ENCODE measurements at places on chromosomes 3 and 15.

GRCh38 chr15:94230431-94230882 lies 904 bp upstream of the MCTP2 start:
- DNase-seq, result no peak

- no peak for DNase-seq
Measured at GRCh38 chr3:118742760-118743159, 291.9 kb downstream of the IGSF11 start.

GRCh38 chr3:138946663-138947494 lies at the start of the genes FOXL2 and FOXL2NB:
TSS of gene FOXL2 (minus strand) at chr3:138947137. CDS start at chr3:138946722, 415 bp downstream.
TSS of gene FOXL2NB (plus strand) at chr3:138947217. CDS start at chr3:138947365, 148 bp downstream.
- no peak for DNase-seq

- DNase-seq, result no peak
Measured at GRCh38 chr15:40349163-40349562, 1.7 kb upstream of the PHGR1 start.

DNA sequence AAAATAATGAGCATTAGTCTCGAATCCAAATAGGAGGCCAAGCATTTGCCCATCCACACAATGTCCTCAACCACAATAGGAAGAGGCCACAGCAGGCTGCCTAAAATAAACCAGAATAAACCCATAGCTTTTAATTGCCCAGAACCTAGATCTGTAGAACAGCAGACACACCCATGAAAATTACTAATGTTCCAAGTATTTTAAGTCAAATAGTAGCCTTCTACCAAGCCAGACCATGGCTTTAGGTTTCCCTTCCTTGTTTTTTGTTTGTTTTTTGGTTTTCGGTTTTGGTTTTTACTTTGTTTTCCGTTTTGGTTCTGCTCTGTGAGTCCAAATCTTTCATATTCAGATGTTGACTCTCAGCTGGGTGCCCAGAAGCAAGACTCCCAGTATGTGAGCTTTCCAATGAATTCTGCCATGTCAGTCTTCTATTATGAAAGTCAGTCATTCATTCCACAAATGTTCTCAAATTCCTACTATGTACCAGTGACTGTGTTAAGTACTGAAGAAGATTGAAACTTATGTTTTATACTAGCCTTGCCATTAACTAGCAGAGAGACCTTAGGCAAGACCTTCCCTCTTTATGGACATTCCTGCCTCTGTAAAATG lies 57.8 kb upstream of the BOC start:
- no peak for DNase-seq

DNA sequence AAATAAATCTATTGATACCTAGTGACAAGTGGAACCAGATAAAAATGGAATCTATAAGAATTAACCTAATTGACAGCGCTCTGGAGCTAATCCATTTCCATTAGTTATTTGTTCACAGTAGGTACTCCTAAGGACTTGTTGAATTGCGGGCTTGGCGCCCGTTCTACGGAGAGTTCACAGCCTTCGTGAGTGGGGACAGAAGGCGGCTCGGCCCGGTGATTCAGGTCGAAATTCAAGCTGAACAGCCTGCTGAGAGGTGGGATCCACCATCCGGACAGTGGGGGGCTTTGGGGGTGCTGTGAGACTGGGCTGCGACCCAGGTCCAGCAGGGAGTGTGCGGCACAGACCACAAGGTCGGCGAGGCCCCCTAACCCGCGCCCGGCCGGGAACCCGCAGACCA lies 779 bp upstream of the CTNNB1 start:
- peak; percentile 45 for DNase-seq
